ENCODE measurements at places on chromosomes 7 and 10.

- DNase-seq: no peak
These were observed 569.4 kb downstream of the SUGCT start for GRCh38 chr7:40704172-40704571.

- DNase-seq: no peak
These were observed 744 bp downstream of the FRAT2 start for GRCh38 chr10:97333601-97334369.

GRCh38 chr10:97584060-97584797 lies at the start of gene HOGA1:
TSS of gene HOGA1 (plus strand) at chr10:97584389. CDS start at chr10:97584704, 315 bp downstream.
- no peak for DNase-seq

GRCh38 chr10:77526868-77527617 lies 110.6 kb downstream of the KCNMA1 start:
- DNase-seq: no peak

GRCh38 chr7:1670894-1671593 lies 967 bp downstream of the ELFN1 start:
- peak; percentile 22 for DNase-seq

Data from GM10248 (cell line).